ENCODE measurements at places on chromosomes 16 and 17.

DNA sequence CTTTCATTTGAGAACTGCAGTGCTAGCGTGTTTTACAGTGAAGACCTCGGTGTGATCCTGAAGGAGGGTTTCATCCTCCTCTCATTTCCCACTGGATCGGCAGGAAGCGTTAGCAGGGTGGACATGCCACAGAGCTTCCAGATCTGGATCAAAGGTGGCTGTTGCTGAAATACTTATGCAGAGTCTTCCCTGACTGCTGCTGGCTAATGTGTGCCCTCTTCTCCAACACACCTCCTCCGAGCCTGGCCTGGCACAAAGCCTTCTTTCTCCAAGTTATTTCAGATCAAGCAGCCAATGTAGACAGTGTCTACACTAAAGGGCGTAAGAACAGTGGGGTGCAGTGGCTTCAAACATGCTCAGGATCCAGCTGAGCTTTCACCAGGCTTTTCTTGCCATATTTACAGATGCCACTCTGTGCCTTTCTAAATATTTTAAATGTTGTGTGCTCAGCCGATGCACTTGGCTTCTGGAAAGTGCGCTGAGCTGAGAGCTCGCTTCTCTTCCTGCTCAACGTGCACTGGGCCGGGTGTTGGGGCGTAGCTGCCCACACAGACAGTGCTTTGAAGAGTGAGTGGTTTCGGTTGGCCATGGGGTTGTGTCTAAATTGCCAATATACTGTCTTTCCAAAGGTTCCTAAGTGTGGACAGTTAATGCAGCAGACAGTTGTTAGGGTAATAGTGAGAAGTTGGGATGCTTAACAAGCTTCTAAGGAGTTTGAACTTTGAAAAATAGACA, 2.1 kb downstream of the ZNF750 start:
- DNase-seq: no peak

- no peak for DNase-seq
These were observed 96.6 kb downstream of the WDR59 start for GRCh38 chr16:74888232-74888862.

DNA sequence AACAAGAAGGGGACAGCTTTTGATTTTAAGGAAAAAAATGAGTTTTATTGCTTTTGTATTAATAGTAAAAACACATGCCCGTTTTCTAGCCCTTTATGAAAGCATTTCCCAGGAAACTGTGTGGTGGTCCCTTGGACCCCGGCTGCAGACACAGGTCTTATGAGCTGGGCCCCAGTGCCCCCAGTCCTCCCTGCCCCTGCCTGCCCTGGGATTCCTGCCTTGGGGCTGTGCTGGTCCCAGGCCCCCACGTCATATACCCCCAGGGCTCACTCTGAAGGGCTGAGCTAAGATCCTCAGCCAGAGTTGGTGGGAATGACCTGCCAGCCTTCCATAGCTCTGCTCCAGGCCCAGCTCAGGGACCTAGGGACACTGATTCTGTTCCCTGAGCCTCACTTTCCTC, 30.8 kb downstream of the GINS2 start:
- no peak for DNase-seq

GRCh38 chr17:30970831-30971567, at the start of gene RNF135:
Gene RNF135 (plus strand): TSS chr17:30971039. CDS start chr17:30971074, 35 bp downstream.
- DNase-seq: peak; percentile 61

- DNase-seq: no peak
These were observed 91.2 kb downstream of the ZNF778 start for GRCh38 chr16:89308391-89309333.

DNA sequence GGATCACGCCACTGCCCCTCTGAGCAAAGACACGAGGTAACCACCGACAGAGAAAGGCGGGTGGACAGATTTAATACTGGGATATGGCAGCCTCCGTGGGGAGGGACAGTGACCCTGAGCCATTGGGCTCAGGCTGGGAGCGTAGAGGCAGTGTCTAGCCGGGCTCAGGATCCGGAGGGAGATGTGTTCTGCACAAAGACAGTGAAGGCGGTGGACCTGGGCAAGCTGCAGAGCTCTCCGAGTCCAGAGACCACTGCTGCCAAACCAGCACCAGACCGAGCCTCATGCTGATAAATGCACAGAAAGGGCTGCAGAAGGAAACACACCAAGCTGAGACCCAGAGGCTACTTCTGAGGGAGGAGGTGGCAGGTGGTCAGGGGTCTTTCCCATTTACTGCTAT, 26.5 kb upstream of the MTSS2 start:
- no peak for DNase-seq

GRCh38 chr16:27226476-27226875, 23.1 kb downstream of the KDM8 start:
- DNase-seq: no peak

GRCh38 chr17:73956595-73957465, 246.6 kb upstream of the RPL38 start:
- peak; percentile 68 for DNase-seq

GRCh38 chr16:57616241-57616640, 12.2 kb upstream of the ADGRG1 start:
- DNase-seq: no peak

- DNase-seq: no peak
These were observed 52.3 kb downstream of the DNAH2 start for GRCh38 chr17:7769854-7770253.

GRCh38 chr17:17382971-17383370, 79.8 kb downstream of the NT5M start:
- no peak for DNase-seq

GRCh38 chr17:28661635-28662526, at the start of the genes SDF2 and SUPT6H:
Gene SDF2 (minus strand): TSS chr17:28661906. CDS start chr17:28661876, 30 bp downstream.
Gene SUPT6H (plus strand): TSS chr17:28662205. CDS start chr17:28673402, 11,197 bp downstream.
- peak; percentile 84 for DNase-seq

DNA sequence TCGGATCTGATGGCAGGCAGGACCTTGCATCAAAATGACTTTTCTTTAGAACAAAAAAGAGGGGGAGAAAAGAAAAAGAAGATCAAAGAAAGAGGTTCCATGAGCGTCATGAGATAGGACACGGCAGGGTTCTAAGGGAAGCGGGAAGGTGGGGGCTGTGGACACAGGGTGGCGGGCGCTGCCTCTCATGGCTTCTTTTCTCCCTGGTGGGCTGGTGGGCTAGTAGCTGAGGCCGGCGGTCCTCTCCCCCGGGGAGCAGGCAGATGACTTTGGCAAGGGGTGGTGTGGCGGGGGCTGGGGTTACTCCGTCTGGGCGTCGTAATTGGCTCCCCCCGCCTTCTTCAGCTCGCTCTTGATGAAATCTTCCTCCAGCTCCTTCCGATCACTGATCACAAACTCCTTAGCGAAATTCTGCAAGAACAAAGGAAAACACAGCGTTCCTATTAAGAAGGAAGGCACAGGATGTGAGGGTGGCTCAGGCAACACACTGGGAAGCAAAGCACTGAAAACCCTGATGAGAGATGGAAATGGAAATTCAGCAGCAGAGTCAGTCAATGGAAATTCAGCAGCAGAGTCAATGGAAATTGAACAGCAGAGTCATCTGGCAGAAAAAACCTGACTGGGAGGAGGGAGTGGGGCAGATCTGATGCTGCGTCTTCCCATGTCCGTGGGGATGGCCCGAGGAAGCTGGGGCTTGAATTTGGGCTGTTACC, 51.2 kb downstream of the COTL1 start:
- no peak for DNase-seq

DNA sequence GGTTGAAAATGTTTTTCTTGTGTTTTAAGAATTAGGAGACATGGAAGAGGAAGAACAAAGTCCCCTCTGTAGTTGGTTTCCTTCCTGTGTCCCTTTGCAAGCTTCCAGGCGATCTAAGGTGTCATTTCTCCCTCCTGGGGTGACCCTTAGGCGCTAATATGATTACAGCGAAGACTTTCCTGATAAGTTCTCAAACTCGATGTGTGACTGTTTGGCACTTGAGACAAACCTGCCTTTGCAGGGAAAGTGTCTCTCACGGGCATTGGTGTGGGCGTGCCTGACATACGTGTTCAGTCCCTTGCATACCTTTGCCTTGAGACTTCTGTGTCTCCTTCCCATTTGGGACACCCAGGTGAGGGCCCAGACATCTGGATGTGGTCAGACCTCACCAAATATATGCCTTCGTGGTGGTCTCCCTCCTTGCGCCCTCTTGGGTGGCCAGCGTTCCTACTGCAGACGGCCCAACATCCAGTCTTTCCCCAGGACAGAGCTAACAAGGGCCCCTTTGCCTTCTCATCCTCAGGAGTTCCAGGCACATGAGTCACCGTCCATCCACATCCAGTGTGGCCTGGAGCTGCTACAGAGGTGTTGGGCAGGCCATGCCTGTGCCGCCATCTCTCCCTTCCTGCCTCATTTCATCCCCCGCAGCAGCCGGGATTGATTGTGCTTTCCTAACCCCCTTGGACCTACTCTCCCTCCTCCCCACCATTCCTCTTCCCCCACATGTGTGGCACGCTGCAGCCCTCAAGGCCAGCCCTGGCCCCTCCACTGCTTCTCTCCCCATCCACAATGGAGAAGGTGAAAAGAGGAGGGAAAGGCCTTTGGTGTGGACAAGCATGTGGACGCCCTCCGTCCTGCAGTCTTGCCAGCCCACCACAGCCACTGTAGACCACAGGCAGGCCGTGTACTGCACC, 3.1 kb upstream of the JPT2 start:
- no peak for DNase-seq

GRCh38 chr16:10408824-10409381, 23.0 kb downstream of the ATF7IP2 start:
- no peak for DNase-seq

GRCh38 chr17:65121916-65122806, 15.0 kb upstream of the RGS9 start:
- DNase-seq: no peak

DNA sequence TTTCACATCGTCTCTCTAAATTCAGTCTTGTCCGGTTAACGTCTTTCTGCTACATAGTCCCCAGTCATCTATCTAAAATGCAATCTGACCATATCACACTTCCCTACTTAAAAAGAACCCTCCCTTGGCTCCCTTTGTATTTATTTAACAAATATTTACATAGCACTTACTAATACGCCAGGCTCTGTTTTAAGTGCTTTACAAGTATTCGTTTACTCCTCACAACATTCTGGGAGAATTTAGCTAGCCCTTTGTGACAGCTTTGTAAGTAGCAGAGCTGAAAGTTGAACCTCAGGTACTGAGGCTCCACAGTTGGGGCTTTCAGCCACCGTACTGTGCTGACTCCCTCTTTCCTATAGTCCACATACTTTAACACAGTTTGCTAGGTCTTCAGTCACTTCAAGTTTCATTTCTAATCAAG, 9.2 kb downstream of the PAFAH1B1 start:
- no peak for DNase-seq

- DNase-seq: no peak
These were observed 1.7 kb upstream of the MYL4 start for GRCh38 chr17:47207143-47208067.

GRCh38 chr17:50189550-50190292, 11.7 kb downstream of the COL1A1 start:
- DNase-seq: no peak

GRCh38 chr17:75473246-75473645, 16.8 kb downstream of the TMEM94 start:
- no peak for DNase-seq

- no peak for DNase-seq
These were observed 102.2 kb downstream of the ABCA8 start for GRCh38 chr17:68853036-68853435.

DNA sequence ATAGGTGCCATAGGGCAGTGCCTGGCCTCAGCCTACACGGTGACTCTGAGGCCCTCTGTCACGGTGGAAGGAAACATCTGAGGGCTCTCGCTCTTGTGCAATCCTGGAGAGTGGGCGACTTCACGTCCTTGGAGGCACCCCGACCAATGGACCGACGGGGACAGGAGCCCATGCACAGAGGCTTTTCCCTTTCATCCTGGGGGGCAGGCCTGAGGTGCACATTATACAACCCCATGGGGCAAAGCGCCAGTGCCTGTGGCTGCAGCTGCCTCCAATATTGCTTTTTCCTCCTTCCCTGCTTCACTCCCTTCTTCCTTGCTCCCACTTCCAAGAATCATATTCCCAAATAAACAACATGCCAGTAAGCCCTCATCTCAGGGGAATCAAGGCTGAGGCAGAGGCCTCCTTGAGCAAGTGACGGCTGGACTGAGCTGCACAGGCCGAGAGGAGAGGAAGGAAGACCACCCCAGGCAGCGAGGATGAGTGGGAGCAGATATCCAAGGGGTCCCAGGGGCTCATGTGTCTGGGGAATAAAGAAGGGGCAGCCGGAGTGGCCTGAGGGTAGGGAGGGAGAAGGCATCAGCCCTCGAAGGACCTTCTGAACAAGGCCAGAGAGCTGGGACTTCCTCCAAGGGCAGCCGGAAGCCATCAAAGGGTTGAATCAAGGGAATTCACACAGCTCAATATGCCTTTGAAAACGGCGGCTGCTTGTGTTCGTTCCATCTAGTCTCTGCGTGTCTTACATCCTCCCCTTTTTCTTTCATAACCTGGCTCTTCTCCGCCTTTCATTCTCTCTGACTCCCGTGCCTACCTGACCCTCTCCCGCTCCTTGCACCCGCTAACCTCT, 42.6 kb upstream of the RPL38 start:
- no peak for DNase-seq

GRCh38 chr16:78628461-78629045, 529.1 kb downstream of the WWOX start:
- no peak for DNase-seq

GRCh38 chr16:57045694-57046381, 46.5 kb upstream of the CPNE2 start:
- peak; percentile 39 for DNase-seq

- no peak for DNase-seq
These were observed 6.9 kb downstream of the LMF1 start for GRCh38 chr16:963913-964312.

- no peak for DNase-seq
These were observed 173.8 kb downstream of the SEC14L1 start for GRCh38 chr17:77314601-77315000.

DNA sequence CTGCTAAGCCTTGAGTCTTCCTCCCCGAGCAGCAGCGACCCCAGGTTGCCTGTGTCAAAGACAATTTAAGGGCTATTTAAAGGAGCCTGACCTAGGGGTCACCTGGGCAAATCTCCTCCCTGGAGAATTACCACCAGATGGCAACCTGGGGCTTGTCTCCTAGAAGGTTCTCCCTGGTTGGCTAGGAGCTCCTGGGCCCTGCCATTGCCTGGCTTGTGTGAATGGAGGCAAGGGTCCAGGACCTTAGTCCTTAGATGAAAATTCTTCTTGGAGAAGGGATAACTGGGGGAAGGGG, 51.3 kb upstream of the TAC4 start:
- no peak for DNase-seq
